ENCODE measurements at places on chromosomes 1 and 21.

DNA sequence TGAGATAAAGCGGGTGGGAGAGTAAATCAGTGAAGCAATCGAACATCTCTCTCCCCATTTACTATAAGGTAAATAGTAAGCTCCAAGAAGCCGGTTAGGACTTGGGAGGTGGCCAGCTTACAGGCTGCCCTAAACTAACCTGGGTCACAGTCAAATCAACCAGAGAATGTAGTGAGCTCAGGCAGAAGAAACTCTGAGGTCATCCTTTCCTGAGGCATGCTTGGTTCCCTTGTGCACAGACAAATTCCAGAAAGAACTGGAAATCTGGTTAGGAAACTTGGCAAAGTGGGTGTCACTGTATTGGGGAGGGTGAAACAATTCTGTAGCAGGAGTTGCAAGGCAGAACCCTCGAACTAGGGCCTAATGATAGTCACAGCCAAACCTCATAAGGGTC is 72.5 kb downstream of the NTMT2 start:
- DNase-seq = no peak

DNA sequence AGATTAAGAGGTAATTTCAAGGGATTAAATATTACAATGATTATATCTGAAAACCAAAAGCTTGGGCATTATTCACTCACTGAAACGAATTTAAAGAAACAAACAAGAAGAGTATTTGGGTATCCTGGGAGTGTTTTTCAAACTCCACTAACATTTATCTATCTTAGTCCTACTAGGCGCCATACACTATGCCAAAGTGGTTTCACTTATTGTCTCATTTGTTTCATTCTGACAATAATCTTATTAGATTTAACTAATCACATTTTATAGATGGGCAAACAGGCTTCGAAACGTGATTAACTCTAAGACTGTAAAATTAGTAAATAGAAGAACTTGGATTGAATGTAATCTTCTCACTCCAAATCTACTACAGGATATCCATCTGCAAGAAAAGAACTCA is 25.4 kb downstream of the ASH1L start:
- DNase-seq = no peak

GRCh38 chr1:106226550-106226949 is 829.9 kb upstream of the PRMT6 start:
- DNase-seq = no peak

DNA sequence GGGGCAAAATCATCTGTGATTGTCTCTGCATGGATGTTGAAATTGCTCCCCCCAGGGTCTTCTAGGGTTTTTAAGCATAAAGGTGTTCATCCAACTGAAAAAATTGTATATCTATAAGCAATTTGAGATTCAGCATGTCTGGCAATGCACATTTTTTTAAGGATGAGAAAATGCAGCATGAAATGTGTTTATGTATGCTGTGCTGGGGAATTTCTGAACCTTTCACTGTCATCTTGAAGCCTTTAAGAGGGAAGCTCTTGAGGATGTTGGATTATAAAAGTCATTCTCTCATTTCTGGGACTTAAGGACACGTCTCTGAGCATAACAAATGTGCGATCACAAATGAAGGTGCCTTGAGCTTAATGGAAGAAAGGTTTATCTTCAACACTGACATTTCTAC is 9.4 kb downstream of the OVAAL start:
- no peak for DNase-seq

DNA sequence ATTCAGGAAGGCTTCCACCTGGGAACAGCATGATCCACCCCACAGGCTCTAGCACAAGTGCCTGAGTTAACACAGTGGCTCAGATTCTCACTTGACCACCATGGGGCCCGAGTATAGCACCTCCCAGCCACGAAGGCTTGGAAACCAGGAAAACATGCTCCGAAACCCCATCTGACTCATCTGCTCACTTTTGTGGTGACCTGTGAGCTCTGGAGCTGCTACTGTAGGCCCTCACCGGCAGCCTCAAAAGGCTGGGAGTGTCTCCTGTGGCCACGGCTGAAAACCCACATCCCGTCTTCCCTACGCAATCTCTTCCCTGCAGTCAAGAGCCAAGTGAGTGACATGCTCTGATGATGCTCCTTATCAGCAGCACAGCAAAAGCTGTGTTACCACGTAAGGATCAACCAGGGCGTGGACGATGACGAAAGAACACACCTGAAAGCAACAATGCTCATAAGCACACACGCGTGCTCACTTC is 81.4 kb downstream of the TGFBR3 start:
- DNase-seq = no peak

DNA sequence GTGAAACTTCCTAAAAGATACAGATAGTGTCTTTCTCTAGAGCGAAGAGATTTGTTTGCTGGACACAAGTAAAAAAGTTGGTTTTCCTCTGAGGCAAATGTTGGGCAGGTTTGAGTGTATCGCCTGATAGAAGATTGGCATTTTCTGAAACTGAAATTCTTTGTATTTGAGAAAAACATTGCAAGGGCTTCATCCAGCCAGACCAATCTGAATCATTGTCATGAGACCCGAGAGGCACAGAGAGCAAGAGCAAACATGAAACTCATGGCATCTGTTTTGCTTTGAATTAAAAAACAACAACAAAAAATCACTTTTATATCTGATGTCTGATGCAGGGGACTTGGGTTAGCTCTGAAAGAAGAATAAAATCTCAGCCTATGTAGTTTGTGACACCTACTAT is 379.3 kb upstream of the NCAM2 start:
- no peak for DNase-seq

DNA sequence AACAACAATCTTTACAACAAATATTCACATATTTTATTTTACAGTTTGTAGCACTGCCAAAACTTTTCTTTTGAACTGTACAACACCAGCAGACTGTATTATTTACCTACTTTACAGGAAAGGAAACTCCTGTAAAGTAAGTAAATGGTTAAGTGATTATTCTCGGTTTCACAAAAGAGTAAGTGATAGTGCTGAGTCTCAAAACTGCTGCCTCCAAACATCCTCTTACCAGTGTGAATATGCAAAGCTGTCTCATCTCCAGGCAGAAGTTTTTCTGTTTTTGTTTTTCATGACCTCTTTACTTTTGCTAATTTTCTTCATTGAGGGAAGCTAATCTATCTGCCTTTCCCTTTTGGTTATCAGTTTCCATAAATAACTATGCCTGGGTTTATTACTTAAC is 286.7 kb downstream of the SRGAP2C start:
- no peak for DNase-seq

GRCh38 chr1:113014508-113014907 is 58.5 kb upstream of the LRIG2 start:
- DNase-seq = no peak

DNA sequence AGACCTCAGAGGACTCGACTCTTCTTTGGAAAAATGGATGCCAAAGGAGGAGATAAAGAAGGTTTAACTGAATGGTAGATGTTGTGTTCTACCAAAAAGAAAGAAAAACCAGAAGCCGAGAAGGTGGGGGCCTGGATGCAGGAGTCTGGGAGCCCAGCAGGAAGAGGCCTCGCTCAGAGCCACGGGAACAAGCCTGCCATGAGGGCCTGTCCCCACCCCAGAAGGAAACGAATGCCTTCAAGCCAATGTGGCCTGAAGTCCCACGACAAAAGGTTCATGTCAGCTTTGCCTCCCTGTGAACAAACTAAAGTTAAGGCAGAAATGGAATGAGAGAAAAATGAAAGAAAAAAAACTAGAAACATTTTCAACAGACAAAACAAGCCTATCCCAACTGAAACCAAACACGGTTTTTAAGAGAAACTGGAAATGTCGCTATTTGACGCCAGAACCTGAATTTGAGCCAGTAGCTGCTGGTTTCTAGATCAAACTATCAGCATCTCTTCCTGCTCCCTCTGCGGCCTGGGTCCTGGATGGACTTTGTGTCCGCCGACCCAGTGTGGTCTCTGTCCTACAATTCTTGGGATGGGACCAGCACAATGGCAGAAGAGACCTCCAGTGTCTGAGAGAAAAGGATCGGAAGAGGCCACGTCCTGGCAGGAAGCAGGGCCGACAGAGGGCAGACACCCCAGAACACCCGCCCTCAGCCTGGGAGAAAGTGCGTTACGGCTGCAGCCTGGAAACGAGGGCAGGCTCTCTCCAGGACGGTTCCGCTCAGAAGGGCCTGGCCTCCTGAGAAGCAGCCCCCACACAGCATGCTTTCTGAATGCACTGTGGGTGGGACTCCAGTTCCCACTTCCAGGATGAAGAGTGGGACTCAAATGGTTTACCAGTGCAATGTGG is 35.2 kb downstream of the SLC45A1 start:
- no peak for DNase-seq

DNA sequence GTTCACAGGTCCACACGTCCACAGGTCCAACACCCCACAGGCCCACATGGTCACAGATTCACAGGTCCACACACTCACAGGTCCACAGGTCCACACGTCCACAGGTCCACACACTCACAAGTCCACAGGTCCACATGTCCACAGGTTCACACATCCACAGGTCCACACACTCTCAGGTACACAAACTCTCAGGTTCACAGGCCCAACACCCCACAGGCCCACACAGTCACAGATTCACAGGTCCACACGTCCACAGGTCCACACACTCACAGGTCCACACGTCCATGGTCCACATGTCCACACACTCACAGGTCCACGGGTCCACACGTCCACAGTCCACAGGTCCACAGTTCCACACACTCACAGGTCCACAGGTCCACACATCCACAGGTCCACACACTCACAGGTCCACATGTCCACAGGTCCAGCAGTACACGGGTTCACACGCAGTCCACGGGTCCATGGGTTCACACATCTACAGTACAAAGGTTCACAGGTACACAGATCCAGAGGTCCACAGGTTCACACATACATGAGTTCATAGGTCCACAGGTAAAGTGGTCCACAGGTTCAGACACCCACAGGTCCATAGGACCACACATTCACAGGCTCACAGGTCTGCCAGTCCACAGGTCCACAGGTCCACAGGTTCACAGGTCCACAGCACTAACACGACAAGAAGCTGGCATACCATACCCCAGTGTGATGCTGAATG is 39.3 kb upstream of the COL6A2 start:
- no peak for DNase-seq

GRCh38 chr1:107244709-107245500 is 104.1 kb downstream of the NTNG1 start:
- no peak for DNase-seq

GRCh38 chr1:7572654-7573152 is 198.4 kb upstream of the VAMP3 start:
- no peak for DNase-seq
